Esophagus mucosa (tissue), 1 donor: ENCODE measurements at places on chromosomes 3 and 15.

DNA sequence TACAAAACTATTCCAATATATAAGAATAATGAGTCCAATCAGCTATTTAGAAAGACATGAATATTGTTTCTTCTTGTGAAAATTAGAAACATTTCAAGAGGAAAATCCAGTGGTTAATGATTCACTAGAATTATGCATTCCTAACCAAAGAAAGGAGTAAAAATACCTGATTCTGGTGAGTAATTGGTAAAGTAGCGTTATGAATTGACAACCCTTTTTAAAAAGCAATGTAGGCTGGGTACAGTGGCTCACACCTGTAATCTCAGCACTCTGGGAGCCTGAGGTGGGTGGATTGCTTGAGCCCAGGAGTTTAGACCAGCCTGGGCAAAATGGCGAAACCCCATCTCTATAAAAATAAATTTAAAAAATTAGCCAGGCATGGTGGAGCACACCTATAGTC lies 43.3 kb downstream of the TOPAZ1 start:
- no peak for ATAC-seq

- ATAC-seq: no peak
These were observed 118.1 kb downstream of the CLSTN2 start for GRCh38 chr3:140052771-140053702.

GRCh38 chr3:17398959-17399551 lies 343.4 kb downstream of the TBC1D5 start:
- no peak for ATAC-seq

DNA sequence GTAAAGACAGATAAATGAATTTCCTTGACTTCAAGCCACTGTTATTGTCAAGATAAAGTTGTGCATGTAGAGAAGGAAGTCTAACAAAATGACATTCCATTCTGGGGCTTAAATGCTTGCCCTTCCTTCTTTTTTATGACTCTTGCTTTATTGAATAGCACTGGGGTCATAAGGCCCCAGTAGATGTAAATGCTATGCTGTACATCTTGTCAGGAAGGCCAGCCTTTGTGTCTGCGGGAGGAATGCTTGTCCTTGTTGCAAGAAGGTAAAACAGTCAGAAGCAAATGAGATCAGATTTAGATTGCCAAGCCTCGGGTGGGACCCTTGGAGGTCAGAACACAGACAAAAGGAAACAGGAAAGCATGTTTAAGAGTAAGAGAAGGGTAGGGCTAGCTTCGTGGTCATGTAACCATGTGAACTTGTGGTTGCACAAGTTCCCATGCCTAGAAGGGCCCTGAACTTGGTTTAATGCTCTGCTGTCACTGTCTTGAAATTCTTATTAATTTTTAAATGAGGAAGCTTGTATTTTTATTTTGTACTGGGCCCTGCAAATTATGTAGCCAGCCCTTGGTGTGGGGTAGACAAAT lies 81.5 kb downstream of the PPM1L start:
- ATAC-seq: peak; percentile 51

- ATAC-seq: no peak
These were observed 50.3 kb downstream of the FILIP1L start for GRCh38 chr3:100063929-100064461.

GRCh38 chr15:52790169-52790708 lies at the start of gene ONECUT1:
TSS of gene ONECUT1 (minus strand) at chr15:52790336. CDS start at chr15:52789884, 452 bp downstream.
- ATAC-seq: peak; percentile 11

DNA sequence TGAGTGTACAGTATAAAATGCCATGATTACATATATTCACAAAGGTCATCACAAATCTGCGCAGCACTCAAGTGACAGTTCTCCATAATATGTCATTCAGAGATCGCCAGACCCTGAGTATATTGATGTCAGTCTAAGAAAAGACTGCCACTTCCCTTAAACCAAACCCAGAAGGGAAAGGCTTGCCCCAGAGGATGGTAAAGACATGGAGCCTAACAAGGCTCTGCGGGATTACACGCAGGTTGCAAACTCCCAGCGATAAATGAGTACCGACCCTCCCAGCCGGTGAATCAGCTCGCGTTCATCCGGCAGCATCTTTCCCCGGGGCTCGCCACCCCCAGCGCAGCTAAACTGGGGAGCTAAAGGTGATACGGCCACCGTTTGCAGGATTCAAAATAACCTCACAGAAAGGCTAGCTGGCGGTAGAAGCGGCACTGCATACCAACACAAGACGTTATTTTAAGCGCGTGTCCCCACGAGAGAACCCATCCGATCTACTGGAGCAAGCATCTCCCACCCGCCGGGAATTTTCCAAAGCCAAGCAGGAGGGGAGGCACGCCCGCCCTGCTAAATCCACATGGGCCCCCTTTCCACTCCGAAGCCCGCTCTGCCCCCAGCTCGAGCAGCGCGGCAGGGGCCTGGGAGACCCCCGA lies 643 bp downstream of the MYO5A start:
- peak; percentile 8 for ATAC-seq

- no peak for ATAC-seq
These were observed 15.1 kb downstream of the U2SURP start for GRCh38 chr3:143016321-143016972.

DNA sequence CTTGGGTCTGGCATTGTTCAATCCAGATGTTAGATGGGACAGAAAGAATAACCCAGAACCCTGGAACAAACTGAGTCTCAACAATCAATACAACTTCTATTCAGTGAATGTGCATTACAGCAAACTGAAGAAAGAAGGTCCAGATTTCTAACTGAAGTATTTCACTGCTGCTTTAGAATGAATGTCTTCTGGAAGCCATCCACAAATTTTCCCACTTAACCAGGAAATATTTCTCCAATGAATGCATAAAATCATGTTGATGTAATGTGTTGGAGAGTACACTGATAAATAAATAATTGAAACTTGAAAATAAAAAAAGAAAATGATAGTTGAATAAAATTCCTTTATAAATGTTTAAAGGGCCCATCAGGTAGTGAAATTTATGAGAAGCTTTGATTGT lies 658.6 kb downstream of the ZBBX start:
- no peak for ATAC-seq

DNA sequence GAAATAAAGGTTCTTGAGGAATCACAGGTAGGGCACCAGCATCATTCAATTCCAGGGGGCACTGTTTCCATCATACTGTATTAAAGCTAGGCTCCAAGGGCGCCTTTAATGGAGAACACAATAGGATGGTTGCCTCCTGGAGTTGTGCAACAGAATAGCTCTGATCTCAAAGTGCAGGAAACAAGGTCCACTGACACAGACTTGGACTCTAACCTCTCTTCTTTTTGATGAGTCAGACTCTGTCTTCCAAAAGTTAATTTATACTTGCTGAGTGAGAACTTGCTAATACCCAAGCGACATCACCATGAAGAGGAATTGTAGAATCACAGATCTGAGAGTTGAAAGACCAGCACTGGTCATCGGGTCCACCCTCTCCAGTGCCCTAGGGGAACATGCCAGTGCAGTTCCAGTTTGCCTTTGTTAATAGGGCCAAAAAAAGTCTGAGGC lies 94.4 kb upstream of the PHLDB2 start:
- ATAC-seq: peak; percentile 65

GRCh38 chr3:25007974-25008658 lies 419.9 kb upstream of the RARB start:
- peak; percentile 82 for ATAC-seq

DNA sequence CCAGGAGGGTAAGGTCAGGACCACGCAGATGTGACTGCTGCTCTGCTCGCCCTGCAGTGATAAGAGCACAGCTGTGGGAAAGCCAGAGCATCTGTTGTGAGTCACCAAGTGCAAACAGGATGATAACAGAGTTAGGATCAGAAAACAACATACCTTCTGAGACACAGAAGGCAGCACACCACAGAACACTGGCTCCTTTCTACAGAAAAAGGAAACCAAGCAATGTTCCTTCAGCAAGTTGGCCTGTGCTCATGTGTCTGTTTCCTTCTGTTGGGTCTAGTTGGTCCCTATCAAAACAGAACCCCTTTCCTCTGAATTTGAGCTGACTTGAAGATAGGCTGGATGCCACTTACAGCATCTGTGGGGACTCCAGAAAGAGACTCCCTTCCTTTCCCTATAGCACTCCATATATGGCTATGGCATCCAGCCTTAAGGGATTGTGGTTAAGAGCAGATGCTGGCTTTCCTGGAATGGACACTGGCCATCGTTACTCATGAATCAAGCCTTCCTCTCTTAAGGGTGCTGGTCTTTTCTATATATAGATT lies 440.7 kb upstream of the THBS1 start:
- ATAC-seq: no peak

DNA sequence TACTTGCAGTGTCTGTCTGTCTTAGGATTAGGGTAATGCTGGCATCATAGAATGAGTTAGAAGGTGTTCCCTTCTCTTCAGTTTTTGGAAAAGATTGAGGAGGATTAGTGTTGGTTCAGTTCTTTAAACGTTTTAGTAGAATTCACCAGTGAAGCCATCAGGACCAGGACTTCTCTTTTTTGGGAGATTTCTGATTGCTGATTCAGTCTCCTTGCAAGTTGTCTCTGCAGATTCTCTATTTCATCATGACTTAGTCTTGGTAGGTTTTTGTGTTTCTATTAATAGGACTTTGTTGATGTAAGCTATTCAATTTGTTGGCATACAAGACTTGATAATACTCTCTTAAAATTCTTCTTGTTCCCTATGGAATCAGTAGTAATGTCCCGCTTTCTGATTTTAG lies 48.9 kb downstream of the STT3B start:
- ATAC-seq: no peak

DNA sequence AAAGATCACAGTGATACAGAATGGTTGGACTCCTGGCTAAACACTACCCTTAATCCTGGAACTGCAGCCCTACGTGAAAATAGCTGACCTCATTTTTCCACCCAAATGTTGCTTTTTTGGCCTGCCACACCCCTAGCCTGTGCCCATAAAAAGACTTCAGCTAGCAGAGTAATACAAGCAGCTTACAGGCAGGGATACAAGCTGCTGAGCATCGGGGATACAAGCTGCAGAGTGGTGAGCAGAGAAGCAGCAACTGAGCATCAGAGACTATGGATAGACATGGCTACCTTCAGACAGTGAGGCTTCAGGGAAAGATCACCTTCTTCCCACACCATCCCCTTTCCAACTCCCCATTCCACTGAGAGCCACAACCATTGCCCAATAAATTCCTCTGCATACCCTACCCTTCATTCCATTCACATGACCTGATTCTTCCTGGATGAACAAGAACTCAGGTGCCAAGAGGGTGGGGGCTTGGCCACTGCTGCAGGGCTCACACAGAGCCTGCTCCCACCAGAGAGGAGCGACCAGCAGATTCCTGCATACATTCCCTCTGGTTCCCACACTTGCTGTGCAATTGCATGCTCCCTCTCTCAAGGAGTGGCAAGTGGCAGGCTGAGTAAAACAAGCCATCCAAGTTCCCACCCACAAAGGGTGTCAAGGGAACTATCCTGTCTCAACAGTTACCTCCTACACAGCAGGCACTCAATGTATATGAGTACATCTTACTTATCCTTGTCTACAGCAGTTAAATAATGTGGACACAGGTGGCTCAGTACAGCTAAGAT lies 217.5 kb downstream of the ALCAM start:
- no peak for ATAC-seq

GRCh38 chr3:134423153-134423552 lies 48.9 kb upstream of the AMOTL2 start:
- ATAC-seq: no peak

DNA sequence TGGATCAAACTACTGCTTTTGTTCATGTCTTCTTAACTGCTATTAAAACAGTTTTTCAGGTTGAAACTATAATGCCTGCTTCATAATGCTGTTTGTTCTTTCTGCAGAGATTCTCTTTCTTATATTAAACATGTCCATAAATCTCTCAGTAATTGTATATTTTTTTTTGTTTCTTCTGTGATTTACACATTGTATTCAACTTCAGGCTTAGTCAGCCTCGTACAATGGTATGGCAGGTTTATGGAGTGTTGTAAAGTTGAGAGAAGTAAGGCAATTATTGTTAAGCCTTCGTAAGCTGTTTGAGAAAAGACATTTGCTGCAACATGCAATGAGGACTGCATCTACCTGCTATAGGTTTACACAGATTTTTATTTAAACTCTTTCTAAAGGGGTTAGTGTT lies 977.1 kb downstream of the DIPK2A start:
- peak; percentile 71 for ATAC-seq

- no peak for ATAC-seq
These were observed 612 bp upstream of the C15orf40 start for GRCh38 chr15:83012076-83012426.

- peak; percentile 75 for ATAC-seq
These were observed 13.3 kb upstream of the PAQR9 start for GRCh38 chr3:142976621-142977398.
